ENCODE measurements at places on chromosomes 1 and 21.
A peak's percentile ranks its signal among the peaks of the same experiment; 100 is the strongest.

- DNase-seq, result peak; percentile 30
These were observed 69.8 kb upstream of the DIRAS3 start for GRCh38 chr1:68120136-68120791.

- DNase-seq, result no peak
These were observed 59.9 kb upstream of the ZSWIM5 start for GRCh38 chr1:45266151-45266801.

DNA sequence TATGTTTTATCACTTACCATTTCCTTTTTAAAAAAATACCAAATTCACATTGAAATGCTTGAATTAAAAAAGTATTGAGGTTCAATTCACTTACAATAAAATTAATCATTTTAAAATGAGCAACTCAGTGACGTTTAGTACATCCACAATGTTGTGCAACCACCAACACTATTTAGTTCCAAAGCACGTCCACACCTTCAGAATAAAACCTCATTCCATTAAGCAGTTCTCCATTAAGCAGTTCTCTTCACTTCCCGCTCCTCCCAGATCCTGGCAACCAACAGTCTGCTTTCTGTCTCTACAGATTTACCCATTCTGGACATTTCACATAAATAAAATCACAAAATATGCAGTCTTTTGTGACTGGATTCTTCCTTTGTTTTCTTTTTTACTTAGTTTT, 41.3 kb downstream of the GNG4 start:
- DNase-seq, result no peak

DNA sequence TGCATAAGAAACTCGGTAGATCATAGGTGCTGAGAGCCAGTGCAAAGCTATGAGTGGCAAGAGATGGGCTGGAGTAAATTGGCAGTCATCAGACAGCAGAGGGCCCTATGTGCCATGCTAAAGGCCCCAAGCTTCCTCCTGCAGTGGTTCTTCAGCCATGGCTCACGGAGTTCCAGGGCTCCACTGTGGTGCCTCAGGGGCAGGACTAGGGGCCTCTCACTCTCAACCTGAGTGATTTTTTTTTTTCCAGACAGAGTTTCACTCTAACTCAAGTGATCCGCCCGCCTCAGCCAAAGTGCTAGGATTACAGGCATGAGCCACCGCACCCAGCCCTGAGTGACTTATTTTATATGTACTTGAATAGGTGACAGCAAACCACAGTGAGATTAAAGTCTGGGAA, 10.4 kb upstream of the GJA8 start:
- DNase-seq, result no peak

DNA sequence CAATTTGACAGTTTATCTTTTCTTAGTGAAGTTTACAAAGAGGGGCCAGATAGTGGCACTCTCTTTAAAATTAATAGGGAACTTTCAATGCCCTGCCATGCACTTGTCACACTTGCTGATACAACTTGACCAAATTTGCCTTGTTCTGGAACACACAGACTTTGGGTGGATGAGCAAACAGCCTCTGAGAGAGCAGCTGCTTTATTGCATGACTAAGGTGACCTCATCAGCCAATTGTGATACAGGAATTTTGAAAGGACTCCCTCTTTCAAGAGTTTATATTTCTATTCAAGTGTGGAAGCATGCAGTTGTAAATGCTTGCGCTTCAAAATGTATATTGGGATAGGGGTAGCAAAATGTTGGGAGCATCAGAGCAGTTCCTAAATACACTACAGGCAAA, 2.1 kb upstream of the RGS1 start:
- DNase-seq, result no peak

DNA sequence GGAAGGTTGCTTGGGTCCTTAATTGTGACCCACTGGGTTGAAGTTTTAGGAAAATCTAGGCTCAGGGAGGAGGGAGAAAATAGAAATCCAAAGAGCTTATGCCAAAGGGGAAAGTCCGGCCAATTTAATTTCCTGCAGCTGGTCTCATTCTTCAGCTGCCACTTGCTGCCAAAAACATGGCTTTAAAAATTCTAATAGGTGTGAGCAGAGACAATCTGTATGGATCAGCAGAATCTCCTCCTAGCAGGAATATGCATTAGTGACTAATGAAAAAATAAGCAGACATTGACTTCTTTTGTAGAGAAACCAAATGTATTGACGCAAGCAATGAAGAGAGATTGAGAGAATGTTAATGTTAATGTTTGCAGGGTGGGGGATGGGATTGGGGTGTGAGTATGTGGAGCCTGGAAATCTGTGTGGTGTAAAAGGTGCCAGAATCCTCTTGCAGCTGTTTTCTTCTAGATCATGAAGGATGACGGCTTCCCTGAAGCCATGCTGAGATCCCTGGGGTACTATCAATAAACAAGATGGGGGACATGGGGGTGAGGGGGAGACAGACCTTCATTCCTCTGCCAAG, 35.3 kb downstream of the VWA5B1 start:
- no peak for DNase-seq

- DNase-seq, result no peak
These were observed 897.5 kb downstream of the TTLL7 start for GRCh38 chr1:83101406-83101805.

GRCh38 chr1:205365945-205366463, 9.3 kb upstream of the KLHDC8A start:
- DNase-seq, result no peak

DNA sequence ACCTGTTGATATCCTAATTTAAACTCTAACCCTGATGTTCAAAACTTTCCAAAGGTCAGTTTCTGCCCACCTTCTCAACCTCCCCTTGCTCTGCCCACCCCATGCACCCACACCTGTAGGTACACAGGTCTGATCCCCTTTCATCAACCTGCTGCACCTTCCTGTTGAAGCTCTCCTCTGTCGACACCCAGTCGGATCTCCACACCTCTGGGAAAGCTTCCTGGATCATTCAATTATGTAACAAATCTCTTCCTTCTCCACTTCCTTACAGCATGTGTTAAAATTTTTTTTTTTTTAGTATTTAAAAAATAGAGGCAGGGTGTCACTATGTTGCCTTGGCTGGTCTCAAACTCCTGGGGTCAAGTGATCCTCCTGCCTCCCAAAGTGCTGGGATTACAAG, 44.7 kb upstream of the IGSF5 start:
- no peak for DNase-seq

DNA sequence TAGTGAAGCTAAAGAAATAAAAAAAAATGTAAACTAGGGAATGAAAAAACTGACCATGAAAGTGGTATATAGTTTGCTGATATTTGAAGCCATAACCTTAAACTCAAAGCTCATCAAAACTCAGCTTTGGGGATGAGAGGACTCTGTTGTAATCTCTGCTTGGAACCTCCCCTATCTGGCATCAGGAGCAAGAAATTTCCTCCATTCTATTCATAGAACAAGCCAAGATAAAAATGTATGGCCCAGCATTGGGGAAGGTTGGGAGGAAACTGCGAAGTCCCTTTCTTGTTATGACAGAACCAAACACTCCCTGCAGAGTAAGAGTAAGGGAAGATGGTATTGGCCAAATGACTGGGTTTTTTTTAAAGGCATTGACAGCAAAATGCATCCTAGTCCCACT, 35.6 kb downstream of the MCOLN2 start:
- DNase-seq, result no peak

DNA sequence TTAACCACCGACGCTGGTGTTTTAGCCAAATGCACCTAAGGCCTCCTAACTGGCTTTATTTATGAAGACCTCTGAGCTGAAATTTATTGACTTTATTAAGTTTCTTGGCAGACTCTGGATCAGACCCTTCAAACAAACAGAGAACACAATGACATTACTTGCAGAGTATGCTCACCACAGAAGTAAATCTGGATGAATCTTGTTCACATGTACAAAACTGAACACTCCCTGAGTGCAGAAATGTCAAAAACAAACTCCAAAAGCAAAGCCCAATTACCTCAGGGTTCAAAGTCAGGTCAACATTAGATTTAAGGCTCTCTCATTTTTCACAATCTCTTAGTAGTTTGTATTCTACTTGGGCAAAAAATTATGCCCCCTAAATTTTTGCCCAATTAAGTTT, 218.6 kb downstream of the SLC45A1 start:
- no peak for DNase-seq

GRCh38 chr1:19483261-19483660, 2.1 kb downstream of the CAPZB start:
- peak; percentile 67 for DNase-seq

DNA sequence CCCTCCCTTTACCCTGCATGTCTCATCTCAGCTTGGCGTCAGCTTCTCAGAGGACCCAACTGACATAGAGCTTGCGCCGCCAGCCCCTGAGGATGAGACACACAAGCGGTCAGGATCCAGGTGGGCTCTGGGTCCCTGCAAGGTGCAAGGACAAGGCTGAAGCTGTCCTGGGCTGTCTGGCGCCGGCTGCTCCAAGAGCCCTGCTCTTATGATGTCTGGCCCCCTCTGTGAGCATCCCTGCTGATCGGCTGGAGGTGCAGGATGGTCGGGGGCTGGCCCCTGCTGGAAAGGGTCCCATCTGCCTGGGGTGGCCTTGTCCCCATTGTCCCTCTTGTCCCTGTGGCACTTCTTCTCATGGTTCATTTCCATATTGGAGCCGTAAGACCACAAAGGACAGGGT, 479.0 kb downstream of the NPHP4 start:
- no peak for DNase-seq

DNA sequence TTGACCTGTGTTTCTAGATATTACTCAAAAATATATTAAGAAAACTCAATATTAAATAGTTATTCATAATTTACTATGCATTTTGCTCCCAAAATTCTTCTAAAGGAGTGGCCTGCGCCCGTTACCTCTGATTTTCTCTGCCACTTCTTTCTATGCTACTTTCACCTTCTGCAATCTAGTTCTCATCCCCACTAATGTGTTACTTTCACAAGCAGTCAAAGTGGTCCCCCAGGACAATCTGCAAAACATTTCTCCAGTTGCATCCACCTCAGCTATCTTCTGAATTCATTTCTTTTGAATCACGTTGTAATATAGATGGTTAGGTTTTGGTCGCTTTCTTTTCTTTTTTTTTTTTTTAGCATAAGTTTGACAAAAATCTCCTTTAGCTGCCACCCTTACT, 13.4 kb downstream of the INSL5 start:
- DNase-seq, result no peak

- no peak for DNase-seq
These were observed 692.0 kb upstream of the NR5A2 start for GRCh38 chr1:199335496-199335895.

DNA sequence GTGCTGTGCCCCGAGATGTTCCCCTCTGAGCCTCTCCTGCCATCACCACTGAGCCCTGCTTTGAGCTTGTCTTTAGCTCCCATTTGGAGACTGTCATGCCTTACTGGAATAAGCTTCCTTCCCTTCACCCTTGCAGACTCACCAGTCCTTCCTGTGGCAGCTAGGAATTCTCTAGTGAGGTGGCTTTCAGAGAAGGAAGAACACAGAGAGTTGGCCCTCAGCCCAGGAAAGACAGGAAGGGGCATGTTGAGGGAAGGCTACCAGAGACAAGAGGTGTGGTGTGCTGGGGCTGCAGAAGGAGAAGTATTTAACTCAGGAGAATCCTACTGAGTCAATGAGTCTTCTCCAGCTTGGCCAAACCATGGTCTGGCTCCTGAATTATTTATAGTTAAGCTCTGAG, 76.3 kb downstream of the UCK2 start:
- DNase-seq, result no peak

- DNase-seq, result no peak
These were observed 24.7 kb downstream of the HSF2BP start for GRCh38 chr21:43634618-43635017.

DNA sequence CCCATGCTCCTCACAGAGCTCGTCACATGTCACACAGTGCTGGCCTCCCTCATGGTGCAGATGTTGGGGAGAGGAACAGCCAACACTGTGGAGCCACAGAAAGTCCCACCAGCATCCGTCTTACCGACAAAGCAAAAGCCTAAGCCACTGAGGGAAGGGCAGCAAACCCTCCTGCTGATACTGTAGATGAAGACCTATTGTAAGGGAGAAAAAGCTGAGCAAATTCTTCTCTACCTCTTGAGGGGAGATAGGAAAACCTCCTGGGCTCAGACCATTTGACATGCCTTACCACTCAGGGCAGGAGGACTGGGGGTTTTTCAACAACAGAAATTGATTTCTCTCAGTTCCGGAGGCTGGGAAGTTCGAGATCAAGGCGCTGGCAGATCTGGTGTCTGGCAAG, 95.9 kb downstream of the WDR64 start:
- no peak for DNase-seq

GRCh38 chr1:69728206-69728605, 160.5 kb downstream of the LRRC7 start:
- no peak for DNase-seq

GRCh38 chr1:155124503-155125463, 2.9 kb upstream of the EFNA1 start:
- no peak for DNase-seq

DNA sequence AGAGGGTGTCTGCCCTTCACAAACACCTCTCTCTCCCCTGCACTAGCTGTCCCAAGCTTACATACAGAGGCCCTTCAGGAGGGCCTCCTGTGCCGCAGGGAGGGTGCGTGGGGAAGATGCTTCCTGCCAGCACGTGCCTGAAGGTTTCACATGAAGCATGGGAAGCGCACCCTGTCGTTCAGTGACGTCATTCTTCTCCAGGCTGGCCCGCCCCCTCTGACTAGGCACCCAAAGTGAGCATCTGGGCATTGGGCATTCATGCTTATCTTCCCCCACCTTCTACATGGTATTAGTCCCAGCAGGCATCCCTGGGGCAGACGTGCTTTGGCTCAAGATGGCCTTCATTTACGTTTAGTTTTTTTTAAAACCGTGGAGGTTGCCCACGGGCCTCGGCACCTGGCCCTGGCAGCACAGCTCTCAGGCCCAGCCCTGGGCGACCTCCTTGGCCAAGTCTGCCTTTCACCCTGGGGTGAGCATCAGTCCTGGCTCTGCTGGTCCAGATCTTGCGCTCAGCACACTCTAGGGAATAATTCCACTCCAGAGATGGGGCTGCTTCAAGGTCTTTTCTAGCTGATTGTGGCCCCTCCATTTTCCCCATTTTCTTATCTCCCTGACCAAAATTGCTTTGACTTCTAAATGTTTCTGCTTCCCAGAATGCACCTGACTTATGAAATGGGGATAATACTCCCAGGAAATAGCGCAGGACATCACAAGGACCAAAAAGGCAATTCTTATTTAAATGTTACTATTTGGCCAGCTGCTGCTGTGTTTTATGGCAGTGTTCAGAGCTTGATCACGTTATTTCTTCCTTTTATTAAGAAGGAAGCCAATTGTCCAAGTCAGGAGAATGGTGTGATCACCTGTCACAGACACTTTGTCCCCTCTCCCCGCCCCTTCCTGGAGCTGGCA, 6.1 kb downstream of the NPPA start:
- no peak for DNase-seq

DNA sequence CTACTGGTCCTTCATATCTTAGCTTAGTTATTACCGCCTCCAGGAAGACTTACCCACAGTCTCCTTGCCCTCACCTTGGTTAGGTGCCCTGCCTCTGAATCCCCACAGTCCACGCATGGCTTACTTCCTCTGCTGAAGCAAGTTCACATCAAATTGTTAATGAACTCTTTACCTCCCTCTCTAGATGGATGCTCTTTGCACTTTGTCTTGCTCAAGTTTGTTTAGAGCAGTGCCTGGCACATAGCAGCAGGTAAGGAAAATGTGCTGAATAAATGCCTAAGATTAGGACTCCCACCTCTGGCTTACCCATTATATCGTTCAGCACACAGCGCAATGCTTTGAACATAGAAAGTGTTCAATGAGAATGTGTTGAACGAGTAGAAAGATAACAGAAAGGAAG, 90.5 kb downstream of the BEND5 start:
- DNase-seq, result no peak
